ENCODE measurements at places on chromosomes 4 and X.

DNA sequence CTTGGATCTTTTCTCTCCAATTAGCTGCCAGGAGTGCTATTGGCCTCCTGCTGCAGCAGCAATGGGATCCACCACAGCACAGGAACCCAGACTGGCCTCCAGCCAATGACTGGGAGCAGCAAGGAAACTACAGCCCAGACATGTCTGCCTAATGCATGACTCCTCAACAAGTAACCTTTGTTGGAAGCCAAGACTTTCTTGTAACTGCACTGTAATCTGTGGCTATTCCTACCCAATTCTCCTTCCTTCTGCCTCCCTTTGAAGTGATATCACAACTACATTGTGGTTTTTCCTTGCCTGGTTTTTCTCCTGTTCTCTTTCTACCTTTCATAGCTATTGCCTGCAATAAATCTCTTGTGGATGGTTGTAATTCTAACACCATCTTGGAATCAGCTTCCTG is 39.8 kb downstream of the SNCA start:
- DNase-seq: peak; percentile 72

GRCh38 chrX:18883961-18884765 is 99.8 kb downstream of the PHKA2 start:
- DNase-seq: no peak

- DNase-seq: no peak
Measured at GRCh38 chr4:113849771-113850170, 88.2 kb upstream of the CAMK2D start.

GRCh38 chr4:153154007-153154975 is 50.0 kb upstream of the TRIM2 start:
- DNase-seq: peak; percentile 57

GRCh38 chr4:52552778-52553177 is 106.3 kb downstream of the USP46 start:
- no peak for DNase-seq

DNA sequence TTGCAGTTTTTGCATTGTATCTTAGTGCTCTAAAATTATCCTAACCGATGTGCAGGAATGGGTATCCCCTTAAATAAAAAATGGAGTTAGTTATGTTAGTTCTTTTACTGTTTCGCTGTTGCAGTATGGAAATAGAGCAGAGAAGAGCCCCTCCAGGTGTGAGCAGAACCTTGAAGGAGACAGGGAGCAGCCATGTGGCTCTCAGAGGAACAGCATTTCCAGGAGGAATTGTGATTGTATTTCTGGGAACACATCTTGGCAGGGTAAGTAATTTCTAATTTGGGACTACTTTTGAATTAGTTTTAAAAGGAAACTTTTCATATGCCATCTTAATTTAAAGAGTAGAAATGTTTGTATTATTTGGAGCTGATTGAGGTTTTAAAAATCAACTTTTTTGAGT is 5.3 kb upstream of the CCDC158 start:
- no peak for DNase-seq

DNA sequence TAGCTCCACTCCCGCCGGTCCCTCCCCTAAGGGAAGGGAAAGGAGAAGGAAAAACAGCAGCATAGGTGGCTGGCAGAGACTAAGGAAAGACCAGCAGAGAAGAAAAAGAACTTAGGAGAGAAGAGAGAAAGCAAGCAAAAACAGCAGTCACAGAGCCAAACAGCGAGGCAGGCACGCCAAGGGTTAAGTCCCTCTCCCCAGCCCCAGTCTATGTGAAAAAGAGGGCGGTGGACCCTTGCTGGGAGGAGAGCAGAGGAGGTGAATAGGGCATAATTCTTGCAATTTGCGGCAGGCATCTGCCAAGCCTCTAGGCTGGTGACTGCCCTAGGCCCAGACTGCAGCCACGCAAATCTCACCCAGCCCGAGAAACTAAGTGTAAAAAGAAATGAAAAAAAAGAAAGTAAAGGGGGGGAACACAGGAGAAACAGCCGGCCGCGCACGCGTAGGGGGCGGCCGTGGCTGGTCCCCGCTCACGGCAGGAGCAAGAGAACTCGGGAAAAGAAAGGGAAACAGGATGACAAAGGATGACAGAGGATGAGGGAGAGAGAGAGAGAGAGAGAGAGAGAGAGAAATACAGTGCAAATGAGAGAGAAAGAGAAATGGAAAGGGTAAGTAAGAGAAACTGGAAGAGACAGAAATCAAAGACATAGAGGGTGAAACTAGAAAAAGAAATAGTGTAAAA is 48.6 kb downstream of the MAGEA9 start:
- peak; percentile 28 for DNase-seq

DNA sequence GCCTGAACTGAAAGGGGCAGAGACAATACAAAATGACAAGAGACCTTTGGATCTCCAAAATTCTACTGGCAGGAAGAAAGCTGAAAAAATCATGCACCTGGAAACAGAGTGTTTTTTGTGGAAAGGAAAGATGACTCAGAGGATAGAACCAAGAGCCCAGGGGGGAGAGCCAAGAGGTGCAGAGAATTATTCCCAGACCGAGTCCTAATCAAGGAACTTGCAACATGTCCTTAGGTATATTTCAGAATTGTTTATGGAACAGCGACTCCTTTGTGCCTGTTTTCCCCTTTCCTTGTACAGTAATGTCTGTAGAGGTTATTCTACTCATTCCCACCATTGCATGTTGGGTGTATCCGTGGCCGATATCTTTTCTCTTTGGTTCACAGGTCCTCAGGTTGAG is 71.7 kb downstream of the YIPF6 start:
- no peak for DNase-seq

DNA sequence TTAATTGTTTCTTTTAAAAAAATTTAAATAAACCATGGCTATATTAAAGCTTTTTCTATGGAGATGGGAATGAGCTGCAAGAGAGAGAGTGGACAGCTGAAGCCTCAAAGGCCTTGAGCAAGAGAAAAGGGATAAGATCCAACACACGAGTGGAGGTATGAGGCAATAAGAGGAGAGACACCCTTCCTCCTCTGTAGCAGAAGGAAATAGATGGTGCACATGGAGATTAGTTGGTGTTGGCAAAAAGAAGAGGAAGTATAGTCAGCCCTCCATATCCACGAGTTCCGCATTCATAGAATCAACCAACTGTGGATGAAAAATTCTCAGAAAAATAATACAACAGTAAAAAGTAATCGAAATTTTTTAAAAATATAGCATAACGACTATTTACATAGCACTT is 3.2 kb downstream of the CXorf38 start:
- DNase-seq: peak; percentile 2

Measured in brain microvascular endothelial cell (primary cell).